Fibroblast of upper back skin (primary cell): ENCODE measurements at places on chromosomes 16 and 17.

GRCh38 chr16:4572715-4573114 is 16.6 kb downstream of the C16orf96 start:
- DNase-seq: no peak

GRCh38 chr16:66911112-66911511 is 7.6 kb downstream of the CDH16 start:
- no peak for DNase-seq

DNA sequence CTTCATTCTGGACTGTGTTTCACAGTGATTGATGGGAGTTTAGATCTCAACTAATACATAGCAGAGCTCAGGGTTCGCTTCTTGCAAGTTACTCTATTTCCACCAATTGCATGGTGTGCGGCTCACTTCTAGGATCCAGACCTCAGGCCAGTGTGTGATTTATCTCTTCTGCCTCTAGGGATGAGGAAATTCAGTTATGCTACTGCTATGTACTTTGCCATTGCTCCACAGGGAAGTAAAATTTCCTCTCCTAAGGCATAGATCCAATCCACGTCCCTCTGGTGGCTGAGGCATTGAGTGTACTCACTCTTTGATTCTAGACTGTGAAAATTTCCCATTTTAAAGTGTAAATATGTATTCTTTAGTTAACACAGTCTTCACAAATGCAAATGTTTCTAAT is 214.1 kb downstream of the HS3ST3B1 start:
- peak; percentile 27 for DNase-seq

DNA sequence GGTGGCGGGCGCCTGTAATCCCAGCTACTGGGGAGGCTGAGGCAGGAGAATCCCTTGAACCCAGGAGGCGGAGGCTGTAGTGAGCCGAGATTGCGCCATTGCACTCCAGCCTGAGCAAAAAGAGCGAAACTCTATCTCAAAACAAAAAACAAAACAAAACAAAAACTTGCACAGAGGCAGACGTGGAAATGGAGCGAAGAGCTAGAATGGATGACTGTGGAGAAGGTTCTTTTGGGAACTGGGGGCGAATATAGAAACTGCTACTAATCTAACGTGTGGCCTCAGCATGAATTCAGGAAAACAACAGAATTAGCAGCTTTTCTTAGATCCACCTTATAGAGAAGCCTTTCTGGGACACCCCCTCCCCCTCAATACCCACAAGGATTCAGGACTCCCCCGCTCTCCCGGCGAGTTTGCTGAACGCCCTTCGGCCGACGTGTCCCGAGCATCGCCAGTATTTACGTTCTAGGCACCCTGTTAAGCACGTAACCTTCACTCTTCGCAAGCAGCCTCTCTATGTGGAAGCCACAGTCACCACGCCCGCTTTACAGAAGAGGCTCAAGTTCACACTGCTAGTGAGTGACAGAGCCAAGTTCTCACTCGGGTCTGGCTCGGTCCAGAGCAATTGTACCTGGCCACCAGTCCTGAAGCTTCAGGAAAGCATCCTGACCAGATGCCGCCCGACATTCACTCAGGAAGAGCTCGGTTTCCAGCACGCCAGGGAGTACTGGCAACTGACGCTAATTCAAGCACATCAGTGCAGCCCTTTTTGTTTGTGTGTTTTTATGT is 13.3 kb upstream of the ABR start:
- DNase-seq: no peak

- peak; percentile 71 for DNase-seq
Measured at GRCh38 chr17:44900894-44901293, 1.6 kb upstream of the EFTUD2 start.

- DNase-seq: no peak
Measured at GRCh38 chr16:17294856-17295255, 175.9 kb downstream of the XYLT1 start.

- DNase-seq: no peak
Measured at GRCh38 chr17:74763565-74764387, 12.4 kb downstream of the NAT9 start.

- no peak for DNase-seq
Measured at GRCh38 chr17:72714357-72714966, 378.0 kb downstream of the SLC39A11 start.

GRCh38 chr17:43354371-43354770 is 44.4 kb upstream of the ARL4D start:
- DNase-seq: no peak

- DNase-seq: no peak
Measured at GRCh38 chr16:75423723-75424104, 9.6 kb downstream of the CFDP1 start.

DNA sequence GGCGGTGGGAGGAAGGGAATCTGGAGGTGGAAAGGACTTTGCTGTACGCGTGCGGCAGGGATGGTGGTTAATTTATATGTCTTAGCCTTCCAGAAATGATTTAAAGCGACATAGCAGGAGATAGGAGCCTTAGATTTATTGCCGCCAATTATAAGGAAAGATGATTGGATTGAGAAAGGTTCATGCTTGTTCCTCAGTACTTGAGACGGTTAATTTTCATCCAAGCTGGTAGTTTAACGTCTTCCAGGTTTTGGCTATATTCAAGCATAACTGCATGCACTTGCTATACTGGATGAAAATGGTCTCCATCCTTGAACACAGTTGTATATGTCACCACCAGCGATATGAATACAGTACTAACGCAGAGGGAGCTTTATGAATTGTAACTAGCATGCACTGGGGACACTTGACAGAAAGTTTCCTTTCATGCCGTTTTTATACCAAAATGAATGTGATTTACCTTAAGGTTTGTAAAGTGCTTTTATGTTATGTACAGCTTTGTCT is 610 bp upstream of the PEX12 start:
- no peak for DNase-seq

- no peak for DNase-seq
Measured at GRCh38 chr17:30476726-30477082, 504 bp upstream of the GOSR1 start.

DNA sequence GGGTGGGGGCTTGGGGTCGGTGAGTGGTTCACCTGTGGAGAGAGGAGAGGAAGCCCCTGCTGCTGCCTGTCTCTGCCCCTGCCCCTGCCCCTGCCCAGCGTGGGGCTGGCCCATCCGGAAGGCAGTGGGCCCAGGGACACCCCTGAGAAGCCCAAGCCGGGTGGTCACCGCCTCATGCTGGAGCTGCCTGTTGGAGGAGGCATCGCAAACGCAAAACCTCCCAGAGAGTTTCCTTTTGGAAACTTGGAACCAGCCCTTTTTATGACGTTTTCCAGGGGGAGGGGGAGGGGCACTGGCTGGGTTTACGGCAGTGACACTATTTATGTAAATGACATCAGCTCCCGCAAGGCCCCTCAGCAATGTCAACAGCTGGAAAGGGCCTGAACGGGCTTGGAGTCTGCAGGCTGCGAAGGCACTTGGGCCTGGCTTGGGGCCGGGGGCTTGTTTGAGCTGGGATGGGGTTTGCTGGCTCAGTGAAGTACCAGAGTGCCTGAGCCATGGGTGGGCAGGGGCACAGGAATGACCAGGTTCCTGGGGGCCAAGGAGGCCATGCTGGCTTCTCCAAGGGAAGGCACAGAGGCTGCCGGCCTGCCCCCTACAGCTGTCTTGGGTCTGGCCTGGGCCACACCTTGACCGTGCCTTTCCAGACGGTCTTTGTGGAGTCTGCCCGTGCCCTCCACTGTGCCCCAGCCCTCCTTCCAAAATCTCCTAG is 219.5 kb downstream of the NTN1 start:
- DNase-seq: peak; percentile 56

GRCh38 chr16:12081048-12081404 is 104.5 kb downstream of the SNX29 start:
- no peak for DNase-seq

GRCh38 chr16:28532940-28533647 is 5.7 kb downstream of the NUPR1 start:
- DNase-seq: no peak

DNA sequence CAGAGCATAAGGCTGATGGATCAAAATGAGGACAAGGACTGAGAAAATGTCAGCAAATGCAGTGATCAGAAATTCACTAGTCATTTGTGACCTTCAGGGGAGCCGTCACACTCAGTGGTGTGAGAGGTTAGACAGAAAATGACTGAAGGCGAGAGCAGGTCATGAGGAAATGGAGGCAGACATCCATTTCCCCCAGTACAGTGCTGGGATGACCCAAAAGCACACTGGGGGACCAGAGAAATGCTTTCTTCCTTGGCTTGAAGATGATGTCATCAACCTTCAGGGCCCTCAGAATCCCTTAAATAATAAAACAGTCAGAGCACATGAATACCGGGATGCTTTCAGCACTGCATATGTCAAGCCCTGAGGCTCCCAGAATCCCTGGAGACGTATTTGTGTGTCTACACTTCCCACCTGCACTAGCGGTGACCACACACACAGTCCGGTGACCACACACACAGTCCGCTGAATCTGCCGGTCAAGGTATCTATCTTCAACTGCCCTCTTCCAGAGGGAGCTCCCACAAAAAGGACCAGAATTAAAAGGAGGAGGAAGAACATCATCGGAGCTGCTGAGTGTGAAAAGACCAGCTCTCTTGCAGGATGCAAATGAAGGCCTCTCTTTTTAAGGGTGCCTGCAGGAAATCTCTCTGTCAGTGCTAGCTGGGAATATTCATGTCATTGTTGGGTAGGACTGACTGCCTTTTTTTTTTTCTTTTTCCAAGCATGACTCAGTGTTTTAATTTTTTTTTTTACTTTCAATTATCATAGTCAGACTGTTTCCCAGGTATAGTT is 8.2 kb downstream of the UBE2O start:
- DNase-seq: no peak

GRCh38 chr16:59385959-59386358 is 651.8 kb upstream of the GOT2 start:
- DNase-seq: peak; percentile 97

DNA sequence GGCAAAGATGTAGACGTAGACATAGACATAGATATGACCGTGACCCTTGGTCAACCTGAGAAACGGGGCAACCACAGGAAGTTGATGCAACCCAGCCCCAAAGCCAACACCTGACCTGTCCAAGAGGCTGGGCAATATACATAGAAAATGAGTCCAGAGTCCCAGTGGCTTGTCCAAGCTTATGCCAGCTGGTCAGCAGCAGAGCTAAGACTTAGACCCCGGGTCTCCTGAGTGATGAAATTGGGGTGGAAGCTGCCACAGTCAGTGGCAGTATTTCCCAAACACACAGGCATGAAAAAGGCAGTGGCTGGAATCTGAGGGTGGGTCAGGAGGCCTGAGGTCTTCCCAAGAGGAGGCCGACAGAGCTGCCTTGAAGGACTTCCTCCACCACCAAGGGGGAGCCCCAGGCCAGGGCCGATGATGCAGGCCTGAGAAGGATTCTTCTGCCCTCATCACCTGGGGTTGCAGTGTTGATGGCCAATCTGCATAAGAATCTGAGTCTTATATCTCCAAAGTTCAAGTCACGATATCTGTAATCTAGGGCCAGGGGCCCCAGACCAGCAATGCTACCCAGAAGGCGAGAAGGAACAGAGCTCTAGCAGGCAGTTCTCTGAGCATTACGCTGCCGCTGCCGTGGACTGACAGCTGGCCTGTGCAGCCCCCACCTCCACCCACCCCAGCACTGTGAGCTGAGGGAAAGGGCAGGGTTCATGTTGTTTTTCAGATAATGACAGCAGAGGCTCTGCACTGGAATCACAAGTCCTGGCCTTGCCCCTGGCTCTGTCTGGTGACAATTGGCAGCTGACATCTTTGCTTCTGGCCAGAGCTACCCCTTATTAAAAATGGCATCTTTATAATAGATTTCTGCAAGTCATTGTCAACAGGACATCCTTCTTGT is 72.7 kb downstream of the GNAO1 start:
- DNase-seq: no peak

- DNase-seq: no peak
Measured at GRCh38 chr16:18852647-18853046, 51.3 kb upstream of the ARL6IP1 start.

- no peak for DNase-seq
Measured at GRCh38 chr16:22624800-22625533, 114.3 kb downstream of the NPIPB5 start.

- no peak for DNase-seq
Measured at GRCh38 chr16:75065521-75066149, 50.9 kb downstream of the LDHD start.

DNA sequence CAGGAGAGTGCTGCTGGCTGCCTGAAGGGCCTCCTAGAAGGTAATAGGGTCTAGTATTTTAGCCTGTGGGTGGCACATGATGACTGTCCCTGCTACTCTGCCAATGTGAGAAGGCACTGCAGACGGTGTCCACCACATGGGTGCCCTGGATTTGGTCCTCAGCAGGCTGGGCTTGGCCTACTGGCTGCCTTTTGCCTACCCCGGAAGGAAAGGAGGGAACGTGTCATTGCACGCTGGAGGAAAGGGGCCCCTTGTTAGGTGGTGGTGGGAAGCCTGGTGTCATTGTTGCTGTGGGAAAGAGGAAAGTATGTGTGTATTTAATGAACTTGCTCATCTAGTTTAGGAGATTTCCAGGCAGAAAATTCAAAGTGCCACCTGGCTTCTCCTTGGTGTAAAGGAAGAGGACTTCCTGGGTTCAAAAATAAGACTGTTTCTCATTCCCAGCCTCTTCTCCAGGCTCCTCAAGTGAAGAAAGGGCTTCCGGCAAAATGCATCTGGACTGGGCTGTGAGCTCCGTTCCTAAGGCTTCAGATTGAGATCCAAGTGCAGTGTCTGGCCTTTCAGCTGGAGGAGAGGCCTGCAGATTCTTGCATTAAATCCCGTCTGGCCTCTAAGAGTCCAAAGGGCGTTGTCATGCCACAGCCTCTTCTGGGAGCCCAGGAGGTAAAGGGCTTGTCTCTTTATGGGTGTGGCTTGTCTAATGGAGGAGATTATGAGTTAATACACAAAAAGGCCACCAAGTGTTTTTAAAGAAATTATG is 55.1 kb downstream of the RPTOR start:
- no peak for DNase-seq

DNA sequence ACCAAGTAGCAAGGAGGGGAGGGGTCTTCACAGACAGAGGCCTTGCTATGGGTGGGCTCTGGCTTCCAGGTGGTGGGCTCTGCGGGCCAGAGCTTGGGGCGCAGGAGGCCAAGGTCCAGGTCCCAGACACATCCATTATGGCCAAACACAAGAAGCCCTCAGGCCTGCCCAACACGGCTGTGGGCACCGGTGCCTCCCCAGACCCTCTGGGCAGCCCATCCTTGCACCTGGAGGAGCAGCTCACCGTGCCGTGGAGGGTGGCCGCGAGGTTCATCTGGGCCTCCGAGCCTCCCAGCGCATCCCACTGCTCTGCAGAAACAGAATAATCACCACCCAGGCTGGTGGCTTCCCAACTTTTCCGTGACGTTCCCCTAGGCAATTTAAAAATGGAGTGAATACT is 55.9 kb downstream of the TBC1D16 start:
- no peak for DNase-seq

- no peak for DNase-seq
Measured at GRCh38 chr16:55040366-55041086, 109.9 kb downstream of the IRX5 start.
